ENCODE measurements at places on chromosomes 12 and 14.

- no peak for DNase-seq
Observed at GRCh38 chr14:103030741-103031565, 26.4 kb downstream of the CDC42BPB start.

DNA sequence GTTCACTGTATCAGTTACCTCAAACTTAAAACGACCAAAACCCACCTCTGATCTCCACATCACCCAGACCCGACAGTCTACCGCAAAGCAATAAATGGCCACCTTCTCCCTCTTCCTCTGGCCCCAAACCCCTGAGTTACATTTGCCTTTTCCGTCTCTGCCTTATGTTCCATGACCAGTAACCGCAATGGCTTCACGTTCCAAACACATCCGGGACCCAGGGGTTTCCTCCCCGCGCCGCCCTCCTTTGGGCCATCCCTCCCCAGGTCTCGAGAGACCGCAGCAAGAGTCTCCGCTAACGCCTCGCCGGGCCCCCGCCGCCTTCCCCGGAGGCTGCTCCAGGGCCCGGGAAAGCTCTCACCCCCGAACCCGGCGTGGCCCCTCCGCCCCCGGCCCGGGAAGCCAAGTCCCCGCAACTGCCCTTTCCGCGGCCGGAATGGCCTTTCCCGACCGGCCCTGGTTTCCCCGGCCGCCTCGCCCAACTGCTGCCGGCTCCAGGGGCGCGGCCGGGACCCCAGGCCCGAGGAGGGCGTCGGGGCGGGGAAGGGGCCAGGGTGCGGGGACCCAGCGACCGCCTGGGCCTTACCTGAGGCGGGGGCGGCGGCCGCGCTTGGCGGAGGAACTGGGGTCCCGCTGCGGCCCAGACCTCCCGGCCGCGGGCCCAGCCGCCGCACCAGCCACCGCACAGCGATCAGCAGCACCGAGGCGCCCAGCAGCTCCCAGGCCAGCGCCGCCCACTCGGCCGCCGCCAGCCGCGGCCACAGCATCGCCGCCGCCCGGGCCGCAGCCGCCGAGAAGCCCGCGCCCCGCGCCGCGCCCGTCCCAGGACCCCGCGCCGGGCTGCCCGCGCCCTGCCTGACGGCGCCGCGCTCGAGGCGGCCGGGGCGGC is at the start of gene ANKLE2:
Gene ANKLE2 (minus strand): TSS at position 801 of the 889 bp plus-strand sequence. CDS start 34 bp downstream, at position 767.
- DNase-seq, result peak; percentile 71

GRCh38 chr12:46442239-46442638 is 69.7 kb upstream of the SLC38A2 start:
- DNase-seq, result no peak

- no peak for DNase-seq
Observed at GRCh38 chr12:102061096-102061559, 663 bp downstream of the WASHC3 start.

DNA sequence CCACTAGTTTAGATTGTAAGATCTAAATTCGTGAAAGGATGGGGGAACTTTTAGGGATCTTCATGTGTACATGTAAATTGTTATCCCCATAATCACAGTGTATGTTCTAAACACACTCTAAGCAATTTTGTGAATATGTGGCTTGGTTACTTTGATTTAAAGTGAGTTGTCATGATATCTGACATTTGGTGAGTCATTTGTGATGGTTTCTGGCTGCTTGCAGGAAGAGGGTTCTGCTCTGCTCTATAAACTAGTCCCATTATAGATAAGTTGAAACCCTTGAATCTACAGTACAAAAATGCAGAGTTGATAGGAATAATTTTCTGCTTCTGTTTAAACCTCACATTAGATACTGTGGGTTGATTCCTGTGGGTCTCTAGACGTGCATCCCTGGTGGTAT is 14.8 kb downstream of the GUCY2C start:
- no peak for DNase-seq

DNA sequence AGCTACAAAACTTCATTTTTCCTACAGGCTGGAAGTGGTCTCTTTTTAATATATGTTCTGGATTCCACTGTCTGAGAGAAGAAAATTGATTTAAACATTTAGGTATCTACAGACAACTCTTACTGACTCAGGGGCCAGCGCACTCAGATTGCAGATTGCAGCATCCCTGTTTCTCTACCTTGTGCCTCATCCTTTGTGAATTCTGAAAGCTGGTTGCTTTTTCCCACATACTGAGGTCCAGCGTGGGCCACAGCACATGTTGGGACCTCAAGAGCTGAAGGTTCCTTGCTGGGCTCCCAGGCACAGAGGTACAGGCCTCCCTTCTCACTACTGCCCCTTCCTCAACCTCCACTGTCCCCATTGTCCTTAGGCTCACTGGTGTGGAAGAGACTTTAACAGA is 101.7 kb upstream of the CCDC175 start:
- no peak for DNase-seq

DNA sequence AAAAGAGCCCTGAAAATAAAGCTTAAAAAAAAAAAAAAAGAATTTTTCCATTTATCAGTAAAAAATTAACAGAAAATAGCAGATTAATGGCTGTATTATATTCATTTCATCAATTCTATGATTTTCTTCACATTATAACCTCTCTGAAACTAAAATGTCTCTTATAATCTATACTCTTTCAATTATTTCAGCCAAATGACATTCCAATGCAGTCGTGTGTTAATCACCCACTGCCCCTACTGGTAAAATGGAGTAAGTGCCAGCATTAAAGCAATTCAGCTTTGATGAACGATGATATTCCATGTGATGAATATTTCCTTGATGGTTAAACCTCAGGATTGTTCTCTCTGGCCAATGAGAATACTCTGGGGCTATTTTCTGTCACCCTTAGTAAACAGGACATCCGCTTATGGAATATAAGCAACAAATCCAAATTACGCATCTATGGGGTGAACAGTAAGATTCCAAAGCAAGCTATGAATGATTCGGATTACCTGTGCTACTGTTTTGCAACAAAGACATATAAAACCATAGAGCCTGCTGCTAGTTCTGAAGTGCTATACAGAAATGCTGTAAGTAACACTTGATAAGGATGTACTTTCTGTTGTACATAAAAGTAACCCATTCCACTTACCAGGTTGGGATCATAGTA is 20.3 kb upstream of the SYCP3 start:
- no peak for DNase-seq

- DNase-seq, result no peak
Observed at GRCh38 chr12:24069532-24070395, 120.3 kb upstream of the SOX5 start.

- DNase-seq, result no peak
Observed at GRCh38 chr12:48934312-48934706, 9.0 kb upstream of the FKBP11 start.

DNA sequence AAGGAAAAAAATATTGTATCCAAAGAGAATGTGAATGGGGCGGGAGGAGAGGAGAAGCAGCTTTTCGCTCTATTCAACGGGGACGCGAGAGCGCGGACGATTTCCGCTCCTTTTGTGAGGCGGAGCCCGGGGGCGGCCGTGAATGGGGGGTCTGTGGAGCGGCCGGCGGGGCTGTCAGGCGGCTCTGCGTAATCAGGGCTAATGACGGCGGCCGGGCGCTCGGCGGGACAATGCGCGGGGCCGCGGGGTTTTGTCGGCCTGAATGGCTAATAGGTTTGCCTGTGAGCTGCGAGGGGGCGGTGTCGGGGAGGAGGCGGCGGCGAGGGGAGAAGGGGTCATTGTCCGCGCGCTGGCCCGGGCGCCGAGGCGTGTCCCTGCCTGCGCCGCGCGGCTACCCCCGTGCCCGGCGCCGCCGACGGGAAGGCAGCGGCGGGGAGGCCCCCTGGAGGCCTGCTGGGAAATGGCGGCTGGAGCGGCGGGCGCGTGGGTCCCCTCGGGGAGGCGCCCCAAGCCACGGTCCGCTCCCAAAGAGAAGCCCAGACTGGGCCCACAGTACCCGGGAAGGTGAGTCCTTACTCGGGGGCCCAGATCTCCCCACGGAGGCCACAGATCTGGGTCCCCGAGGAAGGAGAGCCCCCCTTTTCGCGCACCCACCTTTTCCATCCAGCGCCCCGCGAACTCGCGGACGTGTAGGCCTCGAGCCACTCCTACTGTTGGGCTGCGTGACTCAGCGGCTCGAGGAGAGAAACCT is 6.0 kb downstream of the SIX6 start:
- no peak for DNase-seq

- no peak for DNase-seq
Observed at GRCh38 chr12:71128191-71128788, 29.5 kb downstream of the TSPAN8 start.

- DNase-seq, result no peak
Observed at GRCh38 chr14:29529418-29529817, 398.2 kb downstream of the PRKD1 start.

- DNase-seq, result no peak
Observed at GRCh38 chr12:6432991-6433390, 11.8 kb upstream of the CD27 start.

- DNase-seq, result no peak
Observed at GRCh38 chr12:60269611-60270269, 673.9 kb downstream of the SLC16A7 start.

DNA sequence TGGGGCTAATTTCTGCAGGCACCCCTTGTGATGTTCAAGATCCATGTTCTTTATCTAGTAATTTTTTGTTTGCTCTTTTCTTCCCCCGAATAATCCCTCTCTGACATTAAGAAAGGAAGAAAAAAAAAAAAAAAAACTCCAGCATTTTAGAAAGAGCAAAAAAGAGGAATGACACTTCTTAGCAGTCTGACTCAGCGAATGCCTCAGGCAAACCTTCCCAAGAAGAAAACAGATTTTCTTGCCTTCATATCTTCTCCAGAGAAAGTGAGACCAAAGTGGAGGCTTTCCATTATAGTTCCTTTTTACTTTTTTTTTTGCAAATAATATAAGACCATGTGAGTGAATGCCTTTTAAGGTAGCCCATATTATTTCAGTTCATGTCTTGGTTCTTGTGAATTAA is 479.0 kb upstream of the SYT1 start:
- no peak for DNase-seq

- no peak for DNase-seq
Observed at GRCh38 chr12:81627336-81628189, 131.6 kb downstream of the PPFIA2 start.

DNA sequence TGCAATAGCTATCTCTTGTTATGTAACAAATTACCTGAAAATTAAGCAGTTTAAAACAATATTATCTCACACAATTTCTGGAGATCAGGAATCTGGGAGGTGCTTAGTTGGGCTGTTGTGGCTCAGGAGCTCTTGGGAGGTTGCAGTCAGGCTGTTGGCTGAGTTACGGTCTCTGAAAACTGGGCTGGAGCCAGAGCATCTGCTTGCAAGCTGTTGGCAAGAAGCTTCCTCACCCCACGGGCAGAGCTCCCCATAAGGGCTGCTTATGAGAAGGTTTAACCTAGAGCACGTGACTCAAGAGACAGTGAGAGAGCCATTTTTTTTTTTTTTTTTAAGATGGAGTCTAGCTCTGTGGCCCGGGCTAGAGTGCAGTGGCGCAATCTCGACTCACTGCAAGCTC is 346.8 kb downstream of the ATP23 start:
- no peak for DNase-seq

DNA sequence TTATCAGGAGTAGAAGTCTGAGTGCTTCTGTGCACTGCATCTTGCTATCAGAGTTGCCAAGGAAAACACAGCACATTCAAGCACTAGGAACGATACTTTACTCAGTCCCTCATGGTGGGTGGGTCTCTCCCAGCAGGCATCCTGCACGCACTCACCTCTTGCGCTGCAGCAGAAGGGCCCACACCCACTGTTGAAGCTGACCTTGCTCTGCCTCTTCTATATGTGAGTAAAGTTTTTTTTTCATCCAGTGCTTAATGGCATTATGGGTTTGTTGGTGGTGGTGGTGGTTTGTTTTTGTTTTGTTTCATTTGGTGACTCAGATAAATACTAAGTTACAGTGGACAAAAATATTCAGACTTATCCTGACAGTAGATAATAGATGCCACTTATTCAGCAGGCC is 348.5 kb downstream of the EGLN3 start:
- DNase-seq, result no peak

DNA sequence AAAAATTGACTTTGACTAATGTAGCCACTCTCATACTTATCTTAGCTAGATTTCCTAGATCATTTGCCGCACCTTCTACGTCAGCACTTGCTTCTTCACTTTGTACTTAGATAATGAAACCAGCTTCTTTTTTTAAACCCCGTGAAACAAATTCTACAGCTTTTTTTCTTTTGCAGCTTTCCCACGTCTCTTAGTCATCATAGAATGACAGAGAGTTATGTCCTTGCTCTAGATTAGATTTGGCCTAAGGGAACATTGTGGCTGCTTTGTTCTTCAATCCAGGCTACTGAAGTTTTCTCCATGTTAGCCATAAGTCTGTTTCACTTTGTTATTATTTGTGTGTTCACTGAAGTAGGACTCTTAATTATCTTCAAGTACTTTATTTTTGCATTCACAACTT is 94.9 kb downstream of the SLCO1A2 start:
- no peak for DNase-seq

- DNase-seq, result no peak
Observed at GRCh38 chr14:76870166-76870565, 44.0 kb downstream of the LRRC74A start.

- DNase-seq, result peak; percentile 58
Observed at GRCh38 chr14:93331002-93331727, 1.7 kb downstream of the BTBD7 start.

GRCh38 chr12:22458298-22458937 is 85.9 kb downstream of the C2CD5 start:
- DNase-seq, result no peak

DNA sequence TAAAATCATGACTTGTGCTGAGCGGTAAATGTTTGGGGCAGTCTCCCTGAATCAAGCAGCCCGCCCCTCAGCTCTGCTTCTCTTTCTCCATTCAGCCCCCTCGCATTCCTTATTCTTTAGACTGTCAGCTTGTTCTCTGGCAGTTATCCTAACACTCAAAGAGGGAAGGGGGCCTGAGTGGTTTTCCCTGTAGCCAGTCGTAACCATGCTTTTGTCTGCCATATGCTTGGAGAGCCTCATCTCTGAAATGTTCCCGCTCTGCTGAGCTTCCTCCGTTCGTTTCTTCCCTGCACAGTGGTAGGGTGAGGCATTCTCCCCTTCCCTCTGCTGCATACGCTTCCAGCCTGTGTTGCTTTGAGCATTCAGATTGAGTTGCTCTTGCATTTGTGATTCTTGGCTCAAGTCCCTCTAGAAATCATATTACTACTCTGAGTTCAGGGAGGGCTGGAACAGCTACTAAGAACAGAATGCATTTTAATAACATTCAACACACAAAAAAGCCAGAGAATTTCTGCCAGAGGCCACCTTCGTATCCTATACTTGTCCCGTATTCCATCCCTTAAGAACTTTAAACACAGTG is 119.7 kb downstream of the FBXL14 start:
- no peak for DNase-seq

DNA sequence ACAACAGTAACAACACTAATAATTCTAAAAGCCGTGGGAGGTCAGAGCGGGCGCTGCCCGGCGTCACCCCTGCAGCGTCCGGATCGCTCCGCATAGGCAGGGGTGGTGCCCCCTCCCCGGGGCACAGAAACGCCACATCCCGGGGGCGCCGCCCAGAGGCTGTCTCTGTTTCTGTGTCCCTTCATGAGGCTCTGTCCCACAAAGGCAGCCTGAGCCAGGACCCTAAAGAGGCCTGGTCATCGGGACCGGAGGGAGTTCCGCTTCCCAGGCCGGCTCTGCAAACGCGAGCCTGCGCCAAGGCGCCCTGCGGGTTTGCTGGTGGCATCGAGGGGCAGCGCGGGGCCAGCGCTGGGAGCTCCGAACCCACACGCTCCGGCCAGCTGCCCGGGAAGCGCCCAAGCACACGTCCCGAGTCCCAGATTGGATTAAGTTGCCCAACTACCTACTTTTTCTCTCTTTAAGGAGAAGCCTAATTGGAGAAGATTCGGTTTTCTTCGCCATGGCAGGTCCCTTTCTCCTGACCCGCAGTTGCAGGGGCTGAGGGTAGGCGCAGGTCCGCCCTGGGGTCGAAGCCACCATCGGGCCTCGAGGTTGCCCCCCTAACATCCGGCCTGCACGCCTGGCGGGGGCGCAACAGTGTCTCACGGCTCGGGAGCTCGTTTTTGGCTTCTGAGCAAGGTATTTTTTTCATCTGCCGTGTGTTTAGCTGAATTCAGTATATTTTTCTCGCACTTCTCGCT is 421.7 kb downstream of the VRK1 start:
- no peak for DNase-seq
